NCI-H2029 treated with DMSO at 0.1 percent for 48 hours (cell line): ENCODE measurements at places on chromosomes 6 and 20.

GRCh38 chr20:60906555-60906954 is 345.5 kb upstream of the CDH4 start:
- DNase-seq: no peak

DNA sequence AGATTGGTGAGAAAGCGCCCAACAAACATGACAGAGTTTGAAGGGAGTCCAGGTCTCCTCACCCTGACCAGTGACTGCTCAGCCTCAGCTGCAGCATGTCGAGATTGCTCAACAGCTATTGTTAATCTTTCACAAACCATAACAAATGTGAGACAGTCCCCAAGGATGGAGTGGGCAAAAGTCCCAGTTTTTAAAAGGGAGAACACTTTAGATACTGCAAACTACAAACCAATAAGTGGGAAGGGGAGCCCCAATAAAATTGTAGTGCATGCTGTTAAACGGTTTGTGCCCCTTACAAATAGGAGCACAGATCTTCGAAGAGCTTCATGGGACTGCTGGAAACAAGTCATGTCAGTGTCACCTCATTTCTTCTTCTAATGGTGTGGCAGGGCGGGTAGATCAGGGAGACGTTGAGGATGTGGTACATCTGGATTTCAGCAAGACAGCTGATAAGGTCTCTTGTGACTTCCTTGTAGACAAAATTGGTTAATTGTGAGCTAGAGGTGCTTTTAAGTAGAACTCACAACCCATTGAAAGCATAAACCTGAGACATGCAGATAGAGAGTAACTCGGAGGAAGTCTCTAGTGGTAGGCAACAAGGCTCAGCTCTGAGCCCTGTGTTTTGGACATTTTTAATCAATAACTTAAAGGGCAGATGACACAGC is 134.0 kb upstream of the ARMC2 start:
- no peak for DNase-seq

DNA sequence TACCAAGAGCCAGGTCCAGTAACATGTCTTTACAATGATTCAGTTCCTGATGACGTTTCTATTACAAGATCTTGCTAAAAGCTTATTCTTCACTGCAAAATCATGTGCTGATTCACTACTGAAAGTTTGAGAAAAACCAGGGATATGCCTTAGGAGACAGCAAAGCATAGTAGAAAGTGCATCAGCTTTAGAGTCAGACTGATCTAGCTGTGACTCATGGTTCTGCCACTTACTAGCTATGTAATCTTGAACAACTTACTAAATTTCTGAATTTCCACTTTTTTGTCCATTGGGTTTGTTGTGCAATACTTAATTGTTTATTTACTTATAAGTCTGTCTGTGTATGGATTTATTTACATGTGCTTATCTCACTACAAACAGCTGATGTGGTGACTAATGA is 198.5 kb upstream of the RSPO3 start:
- DNase-seq: no peak

DNA sequence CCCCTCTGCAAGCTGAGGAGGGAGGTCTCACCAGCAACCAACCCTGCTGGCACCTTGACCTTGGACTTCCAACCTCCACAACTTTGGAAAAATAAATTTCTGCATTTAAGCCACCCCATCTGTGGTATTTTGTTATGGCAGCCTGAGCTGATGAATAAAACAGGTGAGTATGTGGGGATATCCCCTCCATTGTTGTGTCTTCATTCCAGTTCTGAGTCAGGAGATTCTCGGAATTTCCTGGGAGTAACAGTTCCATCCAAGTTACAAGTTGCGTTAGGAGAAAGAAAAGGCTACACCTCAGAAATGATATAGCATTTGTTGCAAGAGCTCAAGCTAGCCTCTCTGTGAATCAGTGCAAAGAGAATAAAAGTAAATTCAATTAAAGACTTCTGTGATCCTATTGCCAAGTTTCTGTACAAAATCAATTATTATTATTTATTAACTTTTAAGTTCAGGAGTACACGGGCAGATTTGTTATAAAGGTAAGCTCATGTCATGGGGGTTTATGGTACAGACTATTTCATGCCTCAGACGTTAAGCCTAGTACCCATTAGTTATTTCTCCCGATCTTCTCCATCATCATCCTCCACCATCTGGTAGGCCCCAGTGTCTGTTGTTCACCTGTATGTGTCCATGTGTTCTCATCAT is 153.0 kb downstream of the NKAIN2 start:
- no peak for DNase-seq
